ENCODE measurements at places on chromosomes 2 and 18.

DNA sequence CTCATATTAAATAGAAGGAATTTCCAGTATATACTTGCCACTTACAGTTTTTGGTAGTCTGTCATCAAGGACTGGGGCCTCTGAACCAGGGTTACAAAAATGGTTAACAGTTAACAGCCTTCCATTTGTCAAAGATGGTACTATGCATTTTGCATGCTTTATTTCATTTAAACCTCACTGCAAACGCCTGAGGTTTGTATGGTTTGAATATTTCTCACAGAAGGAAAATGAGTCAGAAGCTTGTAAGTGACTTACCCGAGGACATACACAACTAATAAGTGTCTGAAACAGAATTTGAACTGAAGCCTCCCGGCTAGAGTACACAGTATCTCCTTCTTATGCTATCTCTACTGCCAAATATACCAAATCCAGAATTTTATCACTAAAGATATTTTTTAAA, 1593.5 kb upstream of the ACVR2A start:
- DNase-seq, result no peak

DNA sequence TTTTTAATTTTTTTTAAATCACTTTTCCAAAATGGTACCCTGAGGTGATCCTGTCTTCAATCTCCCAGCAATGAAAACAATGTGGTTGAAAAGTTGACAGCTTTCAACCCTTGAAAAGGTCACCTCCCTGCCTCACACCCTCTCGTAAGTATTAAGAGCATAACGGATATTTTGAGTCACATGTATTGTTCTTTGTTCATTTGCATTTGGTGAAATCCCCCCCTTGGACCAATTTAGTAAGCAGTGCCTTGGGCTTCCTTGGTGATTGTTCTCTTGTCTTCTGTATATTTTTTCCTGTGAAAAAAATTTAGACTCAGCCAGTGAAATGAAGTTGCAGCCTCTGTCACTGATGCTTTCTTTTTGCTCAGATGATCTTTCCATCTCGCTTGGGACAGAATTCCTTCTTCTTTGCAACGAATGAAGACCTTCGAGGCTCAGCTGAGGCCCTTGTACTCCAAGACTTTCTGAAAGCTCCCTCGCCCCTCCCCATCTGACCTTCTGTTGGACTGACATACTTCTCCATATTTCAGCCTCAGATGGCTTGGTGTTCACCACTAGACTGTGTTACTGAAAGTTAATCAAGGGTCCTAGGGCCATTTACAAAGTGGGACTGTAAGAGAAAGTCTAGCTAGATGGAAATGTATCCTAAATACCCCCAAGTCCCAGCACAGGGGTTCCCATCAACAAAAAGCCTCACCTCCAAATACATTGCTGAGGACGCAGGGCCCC, 158.4 kb downstream of the BCL2 start:
- no peak for DNase-seq

DNA sequence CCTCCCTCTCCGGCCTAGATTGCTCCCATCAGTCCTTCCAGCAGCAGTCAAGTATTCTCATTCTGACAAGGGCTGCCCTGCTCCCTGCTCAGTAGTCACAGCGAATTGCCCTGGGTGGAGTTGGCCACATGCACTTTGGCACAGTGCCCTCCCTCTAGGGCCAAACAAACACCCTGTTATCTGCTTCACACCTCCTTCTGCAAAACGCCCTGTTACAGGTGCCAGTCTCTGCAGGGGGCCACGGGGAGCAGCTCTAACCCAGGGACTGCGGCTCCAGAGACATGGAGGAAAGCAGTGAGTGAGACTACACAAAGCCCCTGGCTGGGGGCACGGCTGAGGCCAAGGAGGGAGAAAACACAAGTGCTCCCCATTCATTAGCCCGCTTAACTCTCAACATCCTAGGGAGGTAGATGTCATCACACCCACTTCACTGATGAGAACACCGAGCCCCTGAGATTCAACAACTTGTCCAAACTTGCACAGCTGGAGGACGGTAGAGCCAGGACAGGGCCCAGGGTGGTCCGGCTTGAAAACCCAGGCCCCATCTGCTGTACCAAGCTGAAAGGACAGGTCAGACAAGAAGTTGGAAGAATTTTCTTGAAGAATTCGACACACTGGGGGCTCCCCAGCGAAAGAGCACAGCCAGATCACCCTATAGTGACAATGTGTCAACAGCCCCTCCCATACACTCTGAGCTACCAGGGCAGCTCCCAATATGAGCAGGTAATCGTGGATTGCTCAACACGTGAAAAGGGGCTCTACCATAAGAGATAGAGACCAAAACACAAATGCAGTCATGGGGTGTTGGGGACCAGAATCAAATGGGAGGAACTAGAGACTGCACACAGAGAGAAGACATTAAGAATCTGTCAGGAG, 8.7 kb upstream of the TFCP2L1 start:
- no peak for DNase-seq

DNA sequence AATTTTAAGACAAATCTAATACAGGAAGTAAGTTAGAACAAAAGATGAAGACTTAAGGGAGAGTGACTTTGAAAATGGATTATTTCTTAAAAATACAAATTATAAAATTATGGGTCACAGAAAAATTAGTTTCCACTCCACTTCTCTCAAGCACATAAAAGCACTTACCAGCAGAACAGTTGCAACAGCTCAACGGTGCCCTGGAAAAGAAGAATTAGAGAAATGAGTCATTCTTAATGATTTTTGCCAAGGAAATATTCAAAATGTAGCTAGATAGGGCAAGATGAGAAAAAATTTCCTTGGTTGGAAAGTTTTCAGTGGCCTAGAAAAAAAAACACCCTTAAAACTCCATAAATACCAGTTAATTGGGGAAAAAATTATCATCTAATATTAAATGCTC, 2185.6 kb upstream of the CELF4 start:
- no peak for DNase-seq

GRCh38 chr18:36493349-36494159, 196.0 kb downstream of the FHOD3 start:
- no peak for DNase-seq

- DNase-seq, result peak; percentile 34
These were observed 31.4 kb upstream of the RHOB start for GRCh38 chr2:20415511-20415918.

DNA sequence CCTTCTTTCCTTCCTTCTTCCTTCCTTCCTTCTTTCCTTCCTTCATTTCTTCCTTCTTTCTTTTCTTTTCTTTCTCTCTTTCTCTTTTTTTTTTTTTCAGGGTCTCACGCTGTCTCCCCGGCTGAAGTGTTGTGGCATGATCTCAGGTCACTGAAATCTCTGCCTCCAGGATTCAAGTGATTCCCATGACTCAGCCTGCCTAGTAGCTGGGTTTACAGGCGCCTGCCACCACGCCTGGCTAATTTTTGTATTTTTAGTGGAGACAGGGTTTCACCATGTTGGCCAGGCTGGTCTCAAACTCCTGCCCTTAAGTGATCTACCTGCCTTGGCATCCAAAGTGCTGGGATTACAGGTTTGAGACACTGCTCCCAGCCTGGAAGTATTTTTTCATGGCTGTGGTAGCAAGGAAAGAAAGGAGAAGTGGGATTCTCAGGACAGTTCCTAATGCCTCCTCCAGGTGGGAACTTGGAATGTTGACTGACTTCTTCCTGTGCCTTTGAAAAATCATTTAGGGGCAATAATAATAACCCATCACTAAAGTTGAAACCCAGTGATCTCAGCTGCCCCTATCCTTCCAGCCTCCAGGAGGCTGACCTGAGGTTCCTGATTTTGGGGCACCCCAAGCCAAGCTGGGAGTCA, 89.3 kb upstream of the CELF4 start:
- no peak for DNase-seq

GRCh38 chr2:1731447-1731962, 12.8 kb downstream of the PXDN start:
- no peak for DNase-seq

- no peak for DNase-seq
These were observed 1.6 kb upstream of the MAP2 start for GRCh38 chr2:209422191-209422754.

DNA sequence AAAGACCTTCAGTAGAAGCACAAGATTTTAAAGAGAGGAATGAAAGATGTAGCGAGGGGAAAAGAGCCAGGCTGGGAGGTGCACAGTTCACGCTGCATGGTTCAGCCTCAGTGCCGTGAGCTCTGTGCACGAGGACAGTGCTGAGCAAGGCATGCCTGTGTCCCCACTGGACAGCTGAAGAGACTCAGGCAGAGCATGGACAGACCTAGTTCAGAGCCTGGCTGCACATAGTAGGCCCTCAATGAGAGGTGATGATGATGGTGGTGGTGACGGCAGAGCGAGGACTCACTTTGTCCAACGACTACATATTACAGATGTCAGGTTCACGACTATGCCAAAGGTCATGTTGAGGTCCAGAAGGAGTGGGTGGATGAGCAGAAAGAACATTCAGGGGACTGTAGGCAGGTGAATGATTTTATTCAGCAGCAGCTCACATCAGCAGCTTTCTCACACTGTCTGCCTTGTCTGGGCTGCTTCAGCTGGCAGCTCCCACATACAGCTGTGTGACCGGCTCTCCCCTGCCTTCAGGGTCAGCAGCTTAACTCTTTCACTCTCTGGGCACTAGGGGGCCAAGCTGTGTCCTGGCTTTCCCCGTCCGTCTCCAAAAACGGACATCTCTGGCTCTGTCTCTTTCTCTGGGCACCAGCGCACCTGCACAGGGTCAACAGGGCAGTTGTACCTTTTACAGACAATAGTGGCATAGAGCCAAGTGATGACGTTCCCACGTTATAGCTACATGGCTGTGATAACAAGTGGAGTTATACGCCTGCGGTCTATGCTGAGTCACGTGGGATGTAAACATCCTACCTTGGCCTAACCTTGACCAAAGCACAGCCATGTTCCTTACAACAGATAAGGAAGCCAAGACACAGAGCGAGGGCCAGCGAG, 128.8 kb upstream of the MSH6 start:
- no peak for DNase-seq

- peak; percentile 18 for DNase-seq
These were observed 2.8 kb upstream of the CTDSP1 start for GRCh38 chr2:218396688-218397462.

DNA sequence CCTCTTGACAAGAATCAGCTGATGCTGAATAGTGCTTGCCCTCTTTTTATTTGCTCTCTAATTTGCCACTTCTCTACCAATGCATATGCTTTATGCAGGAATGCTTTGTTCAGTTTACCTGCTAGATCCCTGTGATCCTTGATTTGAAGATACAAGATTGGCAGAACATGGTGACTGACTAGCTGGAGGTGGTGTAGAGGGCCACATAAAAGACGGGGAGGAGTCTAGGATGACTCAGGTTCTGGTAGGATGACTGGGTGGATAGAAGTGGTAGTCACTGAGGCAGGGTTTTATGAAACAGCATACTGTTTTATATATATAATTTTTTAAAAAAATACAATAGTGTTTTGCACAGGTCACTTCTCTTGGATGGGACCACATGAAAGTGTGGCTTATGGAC, 6.3 kb upstream of the ADGRF3 start:
- no peak for DNase-seq

GRCh38 chr2:66478299-66478698, 43.4 kb downstream of the MEIS1 start:
- DNase-seq, result no peak

GRCh38 chr18:79348066-79348465, 47.7 kb upstream of the NFATC1 start:
- no peak for DNase-seq

DNA sequence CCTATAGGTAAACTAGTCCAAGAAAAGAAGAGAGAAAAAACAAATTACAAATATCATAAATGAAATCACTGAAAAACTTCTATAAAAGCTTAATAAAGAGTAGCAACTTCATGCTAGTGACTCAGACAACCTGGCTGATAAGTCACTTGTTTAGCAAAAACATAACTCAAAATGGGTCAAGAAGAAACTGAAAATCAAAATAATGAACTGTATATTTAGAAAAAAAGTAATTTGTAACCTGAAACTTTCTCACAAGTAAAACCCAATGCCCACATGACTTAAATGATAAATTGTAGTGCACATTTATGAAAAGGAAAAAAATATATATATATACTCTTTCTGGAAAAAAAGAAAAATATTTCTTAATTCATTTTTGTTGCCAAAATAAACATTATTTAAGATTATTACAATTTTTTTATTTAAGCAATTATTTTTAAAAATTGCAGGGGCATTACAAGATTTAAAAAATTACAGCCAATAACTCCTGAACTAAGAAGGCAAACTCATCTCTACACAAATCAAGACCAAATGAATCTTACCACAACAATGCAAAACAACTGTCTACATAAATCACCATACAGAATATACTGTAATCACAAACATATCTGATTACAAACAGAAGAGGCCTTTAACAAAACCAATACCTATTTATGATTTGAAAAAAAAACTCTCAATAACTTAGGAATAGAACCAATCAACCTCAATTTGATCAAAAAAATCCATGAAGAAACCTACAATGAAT, 406.3 kb downstream of the CDH7 start:
- no peak for DNase-seq

DNA sequence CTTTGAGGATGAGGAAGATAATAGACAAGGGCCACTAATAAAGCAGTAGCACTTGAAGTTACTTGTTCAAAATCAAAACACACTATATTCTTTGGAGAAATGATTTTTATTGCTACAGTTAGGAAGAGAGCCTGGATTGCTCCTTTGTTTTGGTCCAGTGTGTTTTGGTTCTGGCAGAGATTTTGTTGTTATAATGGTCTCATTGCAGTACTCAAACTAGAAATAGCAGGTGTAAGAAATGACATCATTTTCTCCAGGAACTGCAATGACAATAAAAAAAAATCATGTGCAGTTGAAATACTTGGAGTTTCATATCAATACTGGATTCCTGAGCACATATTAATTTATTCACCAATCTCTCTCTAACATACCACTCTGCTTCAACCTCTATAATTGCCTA, 490.3 kb downstream of the CCDC85A start:
- DNase-seq, result no peak

- no peak for DNase-seq
These were observed 88.1 kb downstream of the MCFD2 start for GRCh38 chr2:46827274-46828134.

DNA sequence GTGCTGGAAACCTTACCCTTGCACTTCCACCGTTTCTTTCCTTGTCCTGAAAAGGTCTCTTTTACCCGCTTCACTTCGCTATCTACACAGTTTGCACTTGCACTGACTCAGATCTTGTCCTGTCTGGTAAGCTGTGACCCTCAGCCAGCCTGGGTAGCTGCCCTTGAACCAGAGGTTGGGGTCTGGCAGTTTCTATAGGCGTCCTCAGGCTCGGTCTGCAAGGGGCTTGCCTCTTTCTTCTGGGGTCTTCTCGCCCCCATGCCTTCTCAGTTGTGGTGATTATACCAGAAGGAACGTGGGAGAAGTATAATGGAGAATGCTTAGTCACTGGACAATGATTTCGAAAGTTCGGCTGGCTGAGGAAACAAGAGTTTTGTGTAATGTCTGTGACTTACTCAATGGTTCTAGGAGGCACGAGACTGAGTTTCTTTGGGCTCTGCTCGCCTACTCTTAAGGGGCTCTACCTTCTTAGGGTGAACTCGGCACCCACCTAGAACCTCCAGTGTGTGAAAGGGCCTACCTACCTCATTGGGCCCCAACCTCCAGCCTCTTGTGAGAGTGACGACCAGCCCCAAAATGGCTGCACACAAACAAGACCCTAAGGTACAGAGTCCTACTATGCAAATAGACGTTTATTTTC, 6.9 kb upstream of the STAT1 start:
- no peak for DNase-seq

- no peak for DNase-seq
These were observed 288.3 kb upstream of the TANK start for GRCh38 chr2:160871953-160872352.

GRCh38 chr2:20931346-20931745, 108.4 kb upstream of the LDAH start:
- DNase-seq, result no peak

GRCh38 chr2:189421644-189422043, 19.6 kb upstream of the WDR75 start:
- no peak for DNase-seq
